Type B pancreatic cell (in vitro differentiated cells): ENCODE measurements at places on chromosomes 3 and 15.

GRCh38 chr3:144390786-144391185 is 419.2 kb downstream of the DIPK2A start:
- DNase-seq, result no peak

DNA sequence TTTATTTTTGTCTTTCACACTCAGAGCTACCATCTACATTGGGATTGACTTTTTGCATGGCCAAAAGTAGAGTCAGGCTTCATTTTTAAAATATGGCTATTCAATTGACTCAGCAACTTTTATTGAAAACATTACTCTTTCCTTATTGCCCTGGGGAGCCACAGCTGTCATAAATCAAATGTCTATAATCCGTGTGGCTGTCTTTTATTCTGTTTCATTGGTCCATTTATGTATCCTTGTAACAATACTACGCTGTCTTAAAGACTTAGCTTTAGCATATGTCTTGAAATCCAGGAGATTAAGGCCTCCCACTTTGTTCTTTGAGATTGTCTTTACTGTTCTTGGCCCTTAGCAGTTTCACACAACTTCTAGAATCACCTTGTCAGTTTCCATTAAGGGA is 55.2 kb downstream of the CEMIP start:
- DNase-seq, result no peak

GRCh38 chr3:77240072-77240650 is 200.3 kb downstream of the ROBO2 start:
- DNase-seq, result no peak

DNA sequence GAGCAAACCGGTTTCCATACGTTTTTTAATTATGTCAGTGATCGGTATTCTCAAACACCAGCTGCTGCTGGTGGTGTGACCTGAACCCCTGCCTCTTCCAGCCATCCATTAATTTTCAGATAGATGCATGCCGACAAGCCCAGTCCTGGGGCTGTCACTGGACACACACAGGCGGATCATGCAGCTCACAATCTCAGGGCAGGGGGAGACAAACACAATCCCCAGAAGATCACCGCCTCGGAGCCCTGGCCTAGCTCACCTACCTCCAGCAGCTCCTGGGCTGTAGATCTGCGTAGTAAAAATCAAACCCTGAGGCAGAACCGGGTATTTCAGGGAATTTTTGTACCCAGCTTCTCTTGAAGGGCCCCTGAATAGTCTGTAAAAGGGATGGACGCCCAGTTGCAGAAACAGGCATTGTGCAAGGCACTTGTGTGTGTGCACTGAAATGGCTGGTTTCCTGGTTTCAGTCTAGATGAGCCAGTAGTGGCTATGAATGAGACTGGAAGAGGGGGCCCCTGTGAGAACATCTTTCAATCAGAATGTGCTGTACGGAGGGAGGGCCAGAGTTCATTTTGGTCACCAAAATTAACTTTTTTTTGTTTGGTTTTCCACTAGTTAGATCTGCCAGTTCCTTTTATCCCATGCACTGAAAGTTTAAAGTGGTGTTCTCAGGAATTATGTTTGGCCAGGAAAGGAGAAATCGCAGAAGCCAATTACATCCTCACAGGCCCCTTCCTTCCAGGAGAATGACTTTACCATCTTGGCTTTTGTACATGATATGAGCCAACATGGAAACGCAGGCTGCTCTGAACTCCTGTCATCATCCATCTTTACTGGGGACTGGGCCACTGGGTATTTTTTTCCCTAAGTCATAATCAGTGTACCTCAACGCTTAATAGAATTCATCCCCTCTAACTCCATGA is 55.0 kb upstream of the RPL32 start:
- DNase-seq, result no peak

DNA sequence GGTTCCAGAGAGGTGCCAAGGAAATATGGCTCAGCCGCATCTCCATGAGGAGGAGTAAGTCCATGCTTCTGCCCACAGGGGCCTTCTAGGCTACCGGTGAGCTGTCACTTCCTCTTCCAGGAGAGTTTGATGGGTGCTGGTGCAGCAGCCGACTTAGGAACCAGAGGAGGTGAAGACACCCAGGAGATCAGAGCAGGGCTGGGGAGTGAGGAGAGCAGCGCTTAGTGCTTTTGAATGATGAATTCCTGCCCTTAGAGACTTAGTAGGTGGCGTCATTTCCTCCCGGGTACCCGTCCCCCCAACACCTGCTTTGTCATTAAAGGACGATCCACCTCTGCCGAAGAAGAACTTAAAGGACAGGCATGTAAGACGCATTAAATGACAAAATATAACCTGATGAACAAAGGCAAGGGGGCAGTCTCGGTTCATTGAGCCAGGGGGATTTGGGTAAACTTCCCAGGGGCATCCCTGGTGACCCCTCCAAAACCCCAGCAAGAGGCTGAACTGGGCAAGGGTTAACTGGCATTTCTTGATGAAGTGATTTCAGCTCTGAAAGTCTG is 67.6 kb downstream of the HES1 start:
- DNase-seq, result no peak

DNA sequence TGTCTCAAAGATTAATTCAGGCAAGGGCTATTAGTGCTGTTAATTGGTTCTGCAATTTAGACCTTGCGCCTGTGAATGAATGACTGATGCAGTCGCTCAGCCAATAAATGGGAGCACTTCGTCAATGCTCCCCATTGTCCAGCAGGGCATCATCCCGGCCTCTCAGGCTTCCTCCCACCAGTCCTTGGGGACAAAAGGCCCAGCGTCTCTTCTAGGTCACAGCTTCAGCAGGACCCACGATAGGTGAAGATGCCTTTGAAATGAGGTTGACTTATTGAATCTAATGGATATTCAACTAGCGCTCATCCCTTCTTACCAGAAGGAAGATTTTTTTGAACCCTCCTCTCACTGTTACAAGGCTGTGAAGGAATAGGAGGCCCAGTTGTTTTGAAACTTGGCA is 47.7 kb upstream of the CLDN18 start:
- no peak for DNase-seq

- no peak for DNase-seq
These were observed 149.3 kb downstream of the VPS13C start for GRCh38 chr15:61910839-61911369.

DNA sequence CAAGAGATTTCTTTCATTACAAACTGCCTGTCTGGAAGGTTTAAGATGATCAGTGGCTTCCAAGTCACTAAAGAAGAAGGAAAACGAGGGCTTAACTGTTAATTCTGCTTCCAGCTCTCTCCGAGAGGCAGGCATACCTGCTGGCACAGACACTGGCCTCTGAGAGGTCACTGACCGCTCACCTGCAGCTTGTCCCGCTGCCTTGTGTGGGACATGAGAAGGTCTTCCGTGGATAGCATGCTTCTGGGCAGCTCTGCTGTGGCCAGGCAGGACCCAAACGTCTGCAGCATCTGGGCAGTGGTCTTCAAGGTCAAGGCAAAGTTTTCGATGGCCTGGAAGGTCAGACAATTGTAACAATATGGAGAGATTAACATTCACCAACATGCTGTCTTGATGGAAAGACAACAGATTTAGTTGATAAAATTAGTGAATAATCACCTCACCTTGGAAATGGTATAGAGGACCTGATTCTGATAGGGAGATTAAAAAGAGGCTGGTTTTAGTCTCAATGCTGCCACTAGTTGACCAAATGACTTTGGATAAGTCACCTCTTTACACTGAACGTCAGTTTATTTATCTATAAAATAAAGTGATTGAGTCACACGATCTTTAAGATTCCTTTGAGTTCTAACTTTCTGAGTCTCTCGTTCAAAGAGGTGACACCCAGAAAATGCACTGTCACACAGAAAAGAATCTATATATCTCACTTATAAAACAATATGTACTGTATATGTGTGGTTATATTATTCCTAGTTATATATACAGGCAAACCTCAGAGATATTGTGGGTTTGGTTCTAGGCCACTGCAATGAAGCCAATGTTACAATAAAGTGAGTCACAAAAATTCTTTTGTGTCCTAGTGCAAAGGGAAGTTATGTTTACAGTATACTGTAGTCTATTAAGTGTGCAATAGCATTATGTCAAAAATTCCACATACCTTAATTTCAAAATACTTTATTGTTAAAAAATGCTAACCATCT is 65.1 kb downstream of the B3GNT5 start:
- no peak for DNase-seq

DNA sequence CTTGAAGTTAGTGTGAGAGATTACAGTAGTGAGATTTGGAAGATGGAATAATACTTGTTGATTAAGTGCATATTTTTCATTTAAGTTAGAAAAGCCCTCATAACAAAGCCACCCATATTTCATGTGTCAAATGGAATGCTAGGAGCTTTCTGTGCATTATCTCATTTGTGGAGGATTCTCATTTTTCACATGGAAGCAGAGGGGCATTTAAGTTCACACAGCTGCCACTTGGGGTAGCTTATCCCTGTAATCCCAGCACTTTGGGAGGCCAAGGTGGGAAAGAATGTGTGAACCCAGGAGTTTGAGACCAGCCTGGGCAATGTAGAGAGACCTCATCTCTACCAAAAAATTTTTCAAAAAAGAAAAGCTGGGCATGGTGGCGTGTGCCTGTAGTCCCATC is 55.2 kb downstream of the RAB7A start:
- DNase-seq, result no peak

GRCh38 chr3:16239086-16239770 is 25.5 kb downstream of the DPH3 start:
- no peak for DNase-seq

GRCh38 chr15:70475921-70476320 is 287.4 kb downstream of the UACA start:
- DNase-seq, result no peak

GRCh38 chr3:43872901-43873300 is 182.2 kb downstream of the ABHD5 start:
- DNase-seq, result no peak

GRCh38 chr3:45060165-45060892 is 34.2 kb downstream of the CLEC3B start:
- DNase-seq, result no peak

GRCh38 chr3:58013973-58014649 is 5.9 kb downstream of the FLNB start:
- DNase-seq, result peak; percentile 76

- DNase-seq, result no peak
These were observed 69.9 kb upstream of the DLG1 start for GRCh38 chr3:197368330-197368729.

DNA sequence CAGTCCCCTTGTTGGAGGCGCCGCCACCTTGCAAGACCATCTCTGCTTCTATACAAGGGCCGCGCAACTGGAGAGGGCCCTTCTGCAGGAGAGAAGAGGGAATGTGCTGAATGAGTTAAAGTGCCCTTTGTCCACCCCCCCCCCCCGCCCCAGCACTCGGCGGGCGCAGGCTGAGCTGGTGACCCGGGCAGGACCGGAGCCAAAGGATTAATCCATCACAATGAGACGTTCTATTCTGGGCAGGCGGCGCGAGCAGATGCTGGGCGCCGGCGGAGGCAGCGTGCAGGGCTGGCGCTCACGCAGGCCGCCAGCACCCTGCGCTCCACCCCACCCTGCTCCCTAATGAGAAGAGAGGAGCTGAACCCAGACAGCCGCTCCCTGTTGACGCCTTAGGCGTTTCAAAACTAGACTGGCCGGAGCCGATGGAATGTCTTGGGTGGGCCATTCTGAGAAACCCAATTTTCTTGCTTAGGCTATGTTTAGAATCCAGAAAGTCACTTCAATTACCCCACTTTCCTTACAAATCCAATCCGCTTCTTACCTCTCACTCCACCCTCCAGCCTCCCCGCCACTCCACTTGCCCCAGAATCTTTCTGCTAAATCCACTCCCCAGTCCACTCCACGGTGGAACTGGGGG is 32.9 kb downstream of the GJD2 start:
- DNase-seq, result peak; percentile 71

DNA sequence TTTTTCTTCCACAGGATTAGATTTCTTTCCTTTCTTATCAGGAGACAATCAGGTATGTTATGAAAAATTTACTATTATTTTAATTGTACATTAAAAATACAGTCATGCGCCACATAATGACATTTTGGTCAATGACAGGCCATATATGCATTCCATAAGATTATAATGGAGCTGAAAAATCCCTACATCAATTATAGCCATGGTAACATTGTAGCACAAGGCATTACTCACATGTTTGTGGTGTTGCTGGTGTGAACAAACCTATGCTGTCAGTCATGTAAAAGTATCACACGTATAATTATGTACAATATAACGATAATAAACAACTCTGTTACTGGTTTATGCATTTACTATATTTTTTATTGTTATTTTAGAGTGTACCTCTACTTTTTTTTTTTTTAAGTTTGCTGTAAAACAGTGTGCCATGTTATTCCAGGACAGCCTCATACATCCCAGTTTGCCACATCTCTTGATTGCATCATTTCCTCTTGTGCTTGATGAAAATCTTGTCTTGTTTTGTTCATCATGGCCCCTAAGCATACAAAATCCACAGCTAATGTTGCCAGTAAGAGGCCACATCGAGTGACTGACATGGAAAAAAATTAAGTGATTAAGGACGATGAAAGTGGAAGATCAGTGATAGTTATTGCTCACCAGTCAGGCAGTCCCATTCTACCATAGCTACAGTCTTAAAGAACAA is 21.4 kb downstream of the CALML4 start:
- no peak for DNase-seq

GRCh38 chr3:122398920-122399319 is 14.9 kb downstream of the FAM162A start:
- no peak for DNase-seq

- DNase-seq, result no peak
These were observed 50.0 kb upstream of the GPR149 start for GRCh38 chr3:154480033-154480432.

DNA sequence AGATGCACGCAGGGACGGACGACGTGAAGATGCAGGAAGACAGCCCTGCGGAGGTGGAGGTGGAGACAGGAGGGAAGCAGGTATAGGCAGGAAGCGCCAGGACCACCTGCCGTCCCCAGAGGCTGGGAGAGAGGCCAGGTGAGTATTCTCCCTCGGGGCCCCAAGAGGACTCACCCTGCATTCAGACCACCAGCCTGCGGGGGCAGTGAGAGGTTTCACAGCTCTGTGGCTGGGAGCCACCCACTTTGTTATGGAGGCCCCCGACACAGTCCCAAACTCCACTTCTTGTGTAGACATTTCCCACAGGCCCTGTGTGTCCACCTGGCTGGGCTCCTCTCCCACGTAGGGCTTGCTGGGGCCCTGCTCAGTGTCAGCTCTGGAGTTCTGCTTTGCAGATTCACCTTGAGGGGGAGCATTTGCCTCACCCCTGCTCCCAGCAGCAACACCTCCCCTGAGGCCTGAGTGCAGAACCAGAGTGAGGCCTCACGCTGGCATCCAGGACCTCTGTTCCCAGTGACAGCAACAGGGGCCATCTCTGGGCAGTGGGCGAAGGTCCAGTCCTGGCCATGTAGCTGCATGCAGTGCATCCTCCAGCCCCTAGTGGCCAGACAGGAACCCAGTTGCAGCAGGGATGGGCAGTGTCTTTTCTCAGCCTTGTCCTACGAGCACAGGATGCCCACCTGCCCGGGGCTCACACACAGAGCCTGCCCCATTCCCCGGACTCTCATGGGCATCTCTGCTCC is 119.4 kb upstream of the IQSEC1 start:
- DNase-seq, result no peak
